ENCODE measurements at places on chromosomes 4 and X. TPM values are rescaled to one million over a fixed set of nuclear protein-coding genes. Genes with fewer than 3 reads are reported as not detected.

The XK gene
- 1.5 TPM for total RNA-seq

The NOX1 gene
- not detected for total RNA-seq

The TMEM31 gene
- total RNA-seq = 0.85 TPM

The BEND2 gene
- not detected for total RNA-seq

The AADAT gene
- 28.4 TPM for total RNA-seq

The ZNF732 gene
- total RNA-seq = not detected

DNA sequence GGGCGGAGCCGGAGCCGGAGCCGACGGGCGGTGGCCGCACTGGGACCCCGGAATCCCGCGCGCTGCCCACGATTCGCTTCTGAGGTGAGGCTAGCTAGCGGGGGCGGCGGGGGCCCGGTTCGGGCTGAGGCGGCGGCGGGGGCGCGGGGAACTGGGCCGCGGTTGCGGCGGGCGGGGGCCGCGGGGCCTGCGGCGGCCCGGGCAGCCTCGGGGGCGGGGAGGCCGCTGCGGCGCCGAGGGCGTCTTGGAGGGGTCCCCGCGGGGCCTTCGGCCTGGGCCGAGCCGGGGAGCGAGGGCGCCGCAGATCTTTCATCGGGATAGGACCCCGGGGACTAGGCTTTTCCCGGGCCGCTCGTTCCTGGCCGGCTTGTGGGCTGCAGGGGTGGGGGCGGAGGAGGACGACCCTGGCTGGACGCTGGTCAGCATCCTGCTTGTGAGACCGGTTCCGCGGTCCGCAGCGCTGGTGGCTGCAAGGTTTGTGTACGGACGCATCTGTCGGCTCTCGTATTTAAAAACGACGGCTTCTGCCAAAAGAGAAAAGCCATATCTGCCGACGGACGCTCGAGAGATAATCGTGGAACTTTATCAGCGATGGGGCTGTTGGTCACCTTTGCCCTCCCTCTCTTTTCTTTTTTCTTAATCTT, 419 bp downstream of the ADD1 start:
- DNase-seq = peak; percentile 52
- H3K4me1 ChIP-seq = peaks cover 9% of the 10 kb centered on the region

- no peaks in the 10 kb centered on the region for H3K36me3 ChIP-seq
- H3K27me3 ChIP-seq = no peaks in the 10 kb centered on the region
- H3K27ac ChIP-seq = no peak overlapping the region
- H3K4me3 ChIP-seq = no peak overlapping the region
Observed at GRCh38 chr4:71069063-71069462, 75.6 kb downstream of the DCK start.

DNA sequence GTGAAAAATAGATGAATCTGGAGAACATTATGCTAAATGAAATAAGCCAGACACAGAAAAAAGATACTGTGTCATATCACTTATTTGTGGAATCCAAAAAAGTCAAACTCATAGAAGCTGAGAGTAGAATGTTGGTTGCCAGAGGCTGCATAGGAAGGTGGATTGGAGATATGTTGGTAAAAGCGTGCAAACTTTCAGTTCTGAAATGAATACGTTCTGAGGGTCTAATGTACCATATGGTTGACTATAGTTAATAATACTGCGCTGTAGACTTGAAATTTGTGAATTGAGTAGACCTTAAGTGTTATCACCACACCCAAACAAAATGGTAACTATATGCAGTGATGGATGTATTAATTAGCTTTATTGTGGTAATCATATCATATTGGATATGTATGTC, 45.0 kb upstream of the UPRT start:
- no peaks in the 10 kb centered on the region for H3K36me3 ChIP-seq
- H3K4me3 ChIP-seq = no peak overlapping the region
- no peak for DNase-seq
- no peaks in the 10 kb centered on the region for H3K27me3 ChIP-seq

DNA sequence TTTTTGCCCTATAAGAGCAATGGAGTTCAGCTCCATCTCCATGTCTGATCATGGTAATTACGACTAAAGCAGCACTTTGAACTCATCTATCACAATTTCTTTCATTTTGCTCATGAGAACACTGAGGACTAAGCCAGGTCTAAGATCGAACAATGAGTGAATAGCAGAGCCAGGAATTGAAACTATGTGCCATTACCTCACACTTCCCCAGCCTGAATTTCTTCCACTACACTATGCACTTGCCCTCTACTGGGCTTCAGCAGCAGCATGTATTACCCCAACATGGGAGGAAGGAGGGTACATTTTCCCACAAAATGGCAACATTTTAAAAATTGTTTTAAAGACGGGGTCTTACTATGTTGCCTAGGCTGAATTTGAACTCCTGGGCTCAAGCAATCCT, 274.7 kb upstream of the FGF13 start:
- no peaks in the 10 kb centered on the region for H3K36me3 ChIP-seq
- H3K4me3 ChIP-seq = no peak overlapping the region
- no peak for DNase-seq
- no peaks in the 10 kb centered on the region for H3K27me3 ChIP-seq
- H3K4me1 ChIP-seq = no peaks in the 10 kb centered on the region

DNA sequence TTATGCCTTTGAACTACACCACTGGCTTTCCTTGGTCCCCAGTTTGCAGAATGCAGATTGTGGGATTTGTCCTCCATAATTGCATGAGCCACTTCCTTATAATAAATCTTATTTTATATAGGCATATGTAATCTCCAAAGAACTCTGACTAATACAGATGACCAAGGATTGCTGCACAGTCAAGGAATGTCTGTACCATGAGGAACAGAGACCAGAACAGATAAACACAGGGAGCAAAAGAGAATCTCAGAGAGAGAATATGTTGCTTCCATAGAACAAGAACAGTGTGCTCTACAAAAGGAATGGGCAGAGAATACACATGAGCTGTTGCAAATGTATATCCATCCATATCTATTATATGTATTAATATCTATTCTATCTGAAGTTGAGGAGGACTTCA, 111.1 kb downstream of the ADRA2C start:
- H3K4me1 ChIP-seq = no peaks in the 10 kb centered on the region
- H3K27me3 ChIP-seq = peaks cover 2% of the 10 kb centered on the region
- no peak for DNase-seq

GRCh38 chr4:41640906-41641305, 102.9 kb downstream of the LIMCH1 start:
- no peak for DNase-seq
- no peaks in the 10 kb centered on the region for H3K4me1 ChIP-seq
- H3K27me3 ChIP-seq = no peaks in the 10 kb centered on the region
- no peaks in the 10 kb centered on the region for H3K36me3 ChIP-seq
- no peak overlapping the region for H3K27ac ChIP-seq

DNA sequence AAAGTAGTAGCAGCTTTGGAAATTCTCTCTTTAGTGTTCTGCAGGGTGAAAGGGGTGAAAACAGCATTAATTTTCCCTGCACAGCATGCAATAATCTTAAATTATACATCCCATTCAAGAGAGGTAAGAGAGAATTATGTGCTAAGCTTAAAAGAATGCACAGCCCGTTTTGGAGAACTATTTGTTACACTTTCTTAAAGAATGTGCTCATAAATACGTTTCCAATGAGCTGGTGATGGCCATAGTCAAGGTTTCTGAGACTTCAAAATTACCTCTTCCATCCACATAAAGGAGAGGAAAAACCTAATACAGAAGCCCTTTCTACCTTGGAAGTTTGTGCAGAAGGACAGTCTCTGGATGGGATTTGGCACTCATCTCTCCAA, 766.7 kb upstream of the TENM3 start:
- H3K4me3 ChIP-seq = no peak overlapping the region
- no peaks in the 10 kb centered on the region for H3K36me3 ChIP-seq
- DNase-seq = no peak
- H3K27me3 ChIP-seq = no peaks in the 10 kb centered on the region
- H3K4me1 ChIP-seq = no peaks in the 10 kb centered on the region
- no peak overlapping the region for H3K27ac ChIP-seq

GRCh38 chr4:158211222-158211621, 936 bp downstream of the TMEM144 start:
- H3K4me3 ChIP-seq = no peak overlapping the region
- peak overlapping the region; percentile 89 for H3K27ac ChIP-seq
- no peaks in the 10 kb centered on the region for H3K27me3 ChIP-seq

Data from uterus (tissue), 4 donors.